ENCODE measurements at places on chromosomes 7 and 10. TPM values are rescaled to one million over a fixed set of nuclear protein-coding genes. Genes with fewer than 3 reads are reported as not detected.

KIAA1549 gene
- 8.6 TPM for total RNA-seq

DNA sequence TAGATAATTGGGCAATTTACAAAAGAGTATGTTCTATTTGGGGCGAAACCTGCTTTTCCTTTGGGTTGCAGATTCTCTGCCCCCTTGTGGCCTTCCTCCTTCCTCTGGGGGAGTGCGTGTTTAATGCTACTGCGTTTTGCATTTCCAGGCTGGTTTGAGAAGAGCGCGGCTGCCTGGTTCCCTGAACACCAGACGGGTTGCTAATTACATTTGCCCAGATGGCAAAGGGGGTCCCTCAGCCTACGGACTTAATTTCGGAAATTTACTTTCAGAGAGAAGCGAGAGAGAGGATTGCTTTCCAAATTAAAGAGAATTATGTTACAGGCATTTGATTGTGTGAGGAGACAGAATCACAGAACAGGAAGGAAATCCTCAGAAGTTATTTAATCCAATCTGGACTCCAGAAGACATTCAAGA lies 91.9 kb upstream of the JAZF1 start:
- DNase-seq = peak; percentile 51

DNA sequence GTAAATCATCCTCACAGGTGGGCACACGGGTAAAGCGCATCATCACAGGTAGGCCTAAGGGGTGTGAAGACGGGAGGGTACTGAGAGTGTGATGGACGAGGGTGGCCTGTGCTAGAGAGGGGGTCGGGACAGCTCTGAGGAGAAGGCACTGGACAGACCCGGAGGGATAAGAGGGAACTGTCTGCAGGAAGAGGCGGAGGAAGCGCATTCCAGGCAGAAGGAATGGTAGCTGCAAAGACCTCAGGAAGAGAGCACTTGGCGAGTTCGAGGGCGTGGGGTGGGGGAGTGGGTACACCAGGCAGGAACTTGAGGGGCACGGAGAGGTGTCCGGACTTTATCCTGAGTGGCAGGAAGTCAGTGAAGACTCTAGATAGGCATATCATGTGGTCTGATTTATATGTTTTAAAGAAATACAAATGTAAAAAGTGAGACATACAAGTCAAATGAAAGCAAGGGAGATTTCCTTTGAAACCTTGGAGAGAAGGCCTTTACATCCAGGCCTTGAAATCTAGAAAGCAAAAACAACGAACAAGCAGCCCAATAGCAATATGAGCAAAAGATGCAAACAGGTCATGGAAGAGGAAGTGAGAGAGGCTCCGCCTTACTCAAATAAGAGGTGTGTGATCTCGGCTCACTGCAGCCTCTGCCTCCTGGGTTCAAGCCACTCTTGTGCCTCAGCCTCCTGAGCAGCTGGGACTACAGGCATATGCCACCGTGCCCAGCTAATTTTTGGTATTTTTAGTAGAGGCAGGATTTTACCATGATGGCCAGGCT lies 3.6 kb downstream of the LHPP start:
- no peak for DNase-seq

- no peak for DNase-seq
Observed at GRCh38 chr10:31322647-31323046, 3.6 kb downstream of the ZEB1 start.

- no peak for DNase-seq
Observed at GRCh38 chr10:22621726-22622125, 92.7 kb downstream of the PIP4K2A start.

DNA sequence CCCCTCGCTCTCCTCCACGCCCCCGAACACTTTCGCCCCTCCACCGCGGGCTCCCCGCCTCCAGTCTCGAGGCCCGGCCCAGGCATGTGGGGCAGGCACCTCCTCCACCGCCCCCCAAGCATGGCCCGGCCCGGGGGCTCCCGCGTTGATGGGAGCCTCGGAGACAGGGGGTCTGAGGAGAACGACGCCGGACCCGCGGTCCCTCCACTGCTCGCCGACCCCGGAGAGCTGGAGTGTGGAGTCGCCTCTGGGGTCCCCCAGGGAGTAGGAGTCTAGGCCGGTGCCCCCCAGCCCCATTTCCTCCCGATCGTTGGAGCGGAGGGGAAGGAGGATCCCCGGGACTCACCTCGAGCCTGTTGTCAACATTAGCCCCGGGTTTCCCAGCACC lies 206 bp downstream of the UPF2 start:
- no peak for DNase-seq

ZNF107 gene
- total RNA-seq = 17.1 TPM

DNA sequence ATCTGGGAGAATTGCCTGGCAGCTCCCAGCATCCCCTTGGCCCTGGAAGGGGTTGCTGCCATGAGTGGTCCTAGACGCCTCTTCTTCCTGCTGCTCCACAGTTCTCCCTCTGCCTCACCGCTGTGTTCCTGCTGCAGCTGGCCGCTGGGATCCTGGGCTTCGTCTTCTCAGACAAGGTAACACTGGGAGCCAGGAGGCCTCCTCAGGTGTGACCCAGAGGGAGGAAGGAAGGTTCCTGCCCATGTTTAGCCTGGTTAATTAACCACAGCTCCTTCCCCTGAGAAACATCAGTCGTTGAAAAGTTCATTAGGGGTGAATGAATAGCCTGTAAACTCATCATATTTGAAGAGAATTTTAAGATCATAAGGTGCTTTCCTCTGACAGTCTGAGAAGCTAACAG lies 18.2 kb downstream of the TSPAN33 start:
- no peak for DNase-seq

- DNase-seq = no peak
Observed at GRCh38 chr10:43056568-43057011, 20.3 kb upstream of the RET start.

- no peak for DNase-seq
Observed at GRCh38 chr10:72812415-72812752, 81.2 kb upstream of the OIT3 start.

- DNase-seq = no peak
Observed at GRCh38 chr7:106063024-106063423, 49.1 kb downstream of the SYPL1 start.
